Central memory CD4-positive, alpha-beta T cell (primary cell): ENCODE measurements at places on chromosomes 3 and 15.

DNA sequence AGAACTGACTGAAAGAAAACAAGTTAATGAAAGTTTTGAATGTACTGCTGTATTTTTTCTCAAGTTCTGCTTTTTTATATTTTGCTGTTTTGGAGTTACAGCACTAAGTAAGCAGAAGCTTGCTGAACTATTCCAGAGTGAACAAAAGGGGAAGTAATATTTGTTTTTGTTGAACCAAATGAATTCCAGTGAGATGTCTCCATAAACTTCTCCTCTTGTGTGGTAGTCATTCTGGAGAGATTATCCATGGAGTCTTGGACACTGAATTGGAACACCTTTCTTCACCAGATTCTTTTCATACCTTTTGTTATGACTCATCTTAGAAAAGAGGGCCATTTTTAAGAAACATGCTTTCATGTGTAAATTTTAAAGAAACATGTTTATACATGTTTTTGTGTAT lies 8.8 kb downstream of the ANKUB1 start:
- DNase-seq = no peak

DNA sequence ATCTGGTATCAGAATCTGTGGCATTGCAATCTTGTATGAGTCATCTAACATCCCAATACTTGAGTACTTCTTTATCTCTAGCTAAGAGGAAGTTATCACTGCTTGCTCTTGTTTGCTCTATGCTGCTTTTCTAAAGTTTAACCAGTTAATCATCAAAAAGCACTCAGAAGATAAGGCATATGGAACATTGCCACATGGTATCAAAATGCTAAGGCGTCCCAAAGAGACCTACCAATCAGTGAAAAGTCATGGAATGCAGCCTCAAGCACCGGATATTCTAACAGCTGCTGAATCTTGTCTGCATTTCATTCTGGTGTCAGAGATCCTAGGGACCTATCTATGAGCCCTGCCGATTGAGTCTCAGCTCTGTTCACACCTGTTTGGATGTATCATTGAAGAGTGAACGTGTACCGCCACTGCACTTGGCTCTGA lies 192.8 kb downstream of the ARPP21 start:
- no peak for DNase-seq

GRCh38 chr3:119679874-119680273 lies 2.7 kb upstream of the COX17 start:
- DNase-seq = no peak

DNA sequence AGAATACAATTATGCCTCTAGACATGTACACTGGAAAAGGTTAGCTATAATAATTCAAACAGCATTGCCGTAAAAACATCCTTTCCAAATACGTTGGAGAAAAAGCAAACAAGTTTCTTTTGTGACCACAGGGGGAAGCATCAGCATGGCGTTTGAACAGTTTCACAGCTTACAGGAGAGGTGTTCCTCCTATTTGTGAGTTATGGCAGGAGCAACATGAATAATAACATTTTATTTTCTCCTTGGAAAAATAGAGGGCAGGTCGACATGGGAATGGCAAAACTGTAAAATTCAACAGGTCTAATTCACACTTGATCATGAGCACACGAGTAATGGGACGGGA lies 39.7 kb upstream of the GADL1 start:
- DNase-seq = no peak

DNA sequence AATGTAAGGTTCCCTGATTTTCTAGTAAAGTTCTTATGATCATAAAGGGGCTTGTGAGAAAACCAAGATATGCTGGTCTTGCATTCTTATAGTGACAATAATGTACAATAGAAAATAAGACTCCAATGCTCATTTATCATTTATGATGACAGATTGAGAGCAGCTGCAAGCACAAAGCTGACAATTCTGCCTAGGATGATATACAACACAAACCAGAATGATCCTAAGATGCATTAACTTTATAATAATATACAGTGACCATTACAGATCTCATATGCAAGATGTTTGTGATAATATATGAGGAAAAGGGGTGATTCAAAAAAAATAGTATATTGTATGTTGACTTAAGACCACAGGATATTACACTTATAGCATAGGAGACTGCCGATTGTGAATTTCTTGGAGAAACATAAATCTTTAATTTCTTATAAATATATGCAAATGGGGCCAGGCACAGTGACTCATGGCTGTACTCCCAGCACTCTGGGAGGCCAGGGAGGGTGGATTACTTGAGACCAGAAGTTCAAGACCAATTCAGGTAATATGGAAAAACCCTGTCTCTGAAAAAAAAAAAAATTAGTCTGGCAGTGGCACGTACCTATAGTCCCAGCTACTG lies 387.0 kb downstream of the ZBBX start:
- DNase-seq = no peak

DNA sequence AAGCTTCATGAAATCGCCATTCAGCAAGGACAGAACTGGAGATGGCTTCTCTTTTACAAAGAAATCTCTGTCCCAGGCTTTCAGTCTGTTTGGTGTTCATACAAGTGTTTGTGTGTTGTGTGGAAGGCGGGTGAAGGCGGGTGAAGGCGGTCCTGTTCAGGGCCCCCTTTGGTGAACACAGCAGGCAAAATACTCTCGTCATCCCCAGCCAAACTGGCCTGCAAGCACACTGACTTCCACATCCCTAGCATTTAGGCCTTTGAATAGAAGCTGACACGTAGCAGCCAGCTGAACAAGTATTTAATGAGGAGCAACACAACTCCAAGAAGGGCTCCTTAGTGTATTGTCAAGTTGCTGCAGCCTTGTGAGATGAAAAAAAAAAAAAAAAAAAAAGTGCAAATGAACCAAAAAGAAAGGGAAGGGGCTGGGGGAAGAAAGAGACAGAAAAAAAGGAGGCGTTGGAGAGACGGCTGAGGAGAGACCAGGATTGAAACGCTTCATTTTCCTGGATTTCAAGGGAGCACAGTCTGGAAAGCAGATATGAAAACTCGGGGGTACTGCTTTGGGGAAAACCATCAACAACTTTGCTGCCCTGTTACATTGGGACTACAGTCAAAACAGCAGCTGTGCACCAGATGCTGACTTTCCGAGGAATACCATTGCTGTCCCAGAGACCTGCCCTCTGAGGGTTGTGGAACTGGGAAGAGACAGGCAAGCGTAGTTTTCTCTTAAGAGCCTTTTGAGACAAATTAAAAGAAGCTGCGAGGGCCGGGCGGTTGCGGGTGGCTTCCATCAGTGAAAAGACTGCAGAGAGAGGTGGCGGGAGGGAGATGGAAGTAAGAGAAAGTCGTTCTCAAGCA lies 74.6 kb downstream of the TGFBR2 start:
- no peak for DNase-seq

- DNase-seq = no peak
Measured at GRCh38 chr3:121096953-121097352, 188.9 kb downstream of the STXBP5L start.

DNA sequence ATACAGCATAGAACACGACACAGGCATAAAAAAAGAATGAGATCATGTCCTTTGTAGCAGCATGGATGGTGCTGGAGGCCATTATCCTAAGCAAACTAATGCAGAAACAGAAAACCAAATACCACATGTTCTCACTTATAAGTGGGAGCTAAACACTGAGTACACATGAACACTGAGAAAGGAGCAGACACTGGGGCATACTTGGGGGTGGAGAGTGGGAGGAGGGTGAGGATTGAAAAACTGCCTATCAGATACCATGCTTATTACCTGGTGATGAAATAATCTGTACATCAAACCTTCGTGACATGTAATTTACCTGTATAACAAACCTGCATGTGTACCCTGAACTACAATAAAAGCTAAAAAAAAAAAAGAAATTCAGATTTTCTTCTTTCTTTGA lies 100.4 kb downstream of the PPM1L start:
- no peak for DNase-seq

GRCh38 chr3:13277860-13278531 lies 142.1 kb downstream of the NUP210 start:
- no peak for DNase-seq

- no peak for DNase-seq
Measured at GRCh38 chr15:93283854-93284253, 194.8 kb upstream of the RGMA start.

- DNase-seq = no peak
Measured at GRCh38 chr3:98440283-98440682, 22.7 kb upstream of the OR5K1 start.

DNA sequence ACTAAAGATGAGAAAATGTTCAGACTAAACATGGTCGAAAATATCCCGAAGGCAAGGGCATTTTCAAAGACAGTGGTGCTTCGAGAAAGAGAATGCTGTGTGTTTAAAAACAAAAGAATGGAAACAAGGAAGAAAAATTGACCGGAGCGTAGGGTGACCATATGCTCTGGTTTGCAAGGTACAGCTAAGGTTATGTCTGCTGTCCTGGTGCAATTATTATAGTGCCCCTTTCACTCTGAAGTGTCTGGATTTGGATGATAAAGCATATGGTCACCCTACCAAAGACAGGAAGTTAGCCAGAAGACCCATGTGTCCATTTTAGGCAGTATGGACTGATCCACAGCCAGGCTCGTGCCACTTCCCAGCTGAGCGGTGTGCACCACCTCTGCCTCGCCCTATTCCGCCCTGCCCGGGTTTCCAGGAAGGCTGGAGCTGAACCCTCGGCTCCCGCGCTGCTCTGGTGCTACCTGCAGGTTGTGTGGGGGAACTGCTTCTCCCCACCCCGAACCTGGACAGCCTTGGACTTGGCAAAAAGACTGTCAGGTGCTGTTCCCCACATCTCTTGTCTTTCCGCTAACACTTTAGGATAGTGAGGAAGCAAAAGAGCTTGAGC lies 25.2 kb downstream of the GOLGA6D start:
- DNase-seq = no peak
